NCI-H2171 (cell line): ENCODE measurements at places on chromosomes 1 and 21.

DNA sequence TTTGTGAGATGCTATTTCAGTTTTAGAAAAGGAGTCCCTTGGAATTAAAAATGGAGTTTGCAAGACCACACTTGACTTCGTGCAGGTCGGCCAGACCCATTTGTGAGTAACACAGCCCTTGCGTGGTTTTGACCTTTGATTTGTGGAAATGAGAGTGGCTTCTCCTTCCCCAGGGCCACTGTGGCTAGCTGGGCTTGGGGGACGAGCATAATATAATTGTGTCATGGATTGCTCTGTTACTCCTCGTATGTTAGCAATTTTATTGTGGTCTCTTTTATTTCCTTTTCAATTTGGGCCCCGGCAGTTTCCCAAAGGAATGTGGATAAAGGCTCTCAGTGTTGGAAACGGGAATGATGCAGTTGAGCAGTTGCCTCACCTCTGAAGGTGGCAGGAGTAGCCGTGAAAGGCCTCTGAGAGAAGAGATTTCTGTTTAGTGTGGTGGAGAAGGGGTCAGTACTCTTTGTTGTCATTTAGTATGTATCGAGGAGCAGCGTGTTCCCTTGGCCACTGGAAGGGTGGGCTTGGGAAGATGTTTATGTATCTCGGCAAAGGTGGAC is 194.6 kb downstream of the PBX1 start:
- no peak for DNase-seq

DNA sequence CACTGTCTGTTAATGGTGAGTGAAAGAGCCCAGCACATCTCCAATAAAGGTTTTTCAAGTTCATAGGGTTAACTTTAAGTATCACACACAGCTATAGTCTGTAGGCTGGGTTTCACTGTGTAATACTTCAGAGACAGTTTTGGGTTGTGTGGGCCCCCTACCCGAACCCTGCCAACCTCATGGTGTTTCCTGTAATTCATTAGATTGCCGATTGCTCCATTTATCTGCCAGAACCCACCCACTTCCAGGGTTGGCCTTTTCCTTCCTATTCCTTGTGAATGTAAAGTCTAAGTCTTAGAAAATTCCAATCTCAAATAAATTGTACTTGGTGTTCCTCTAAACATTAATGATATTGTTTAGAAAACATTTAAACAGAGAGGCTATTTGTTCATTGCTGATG is 43.6 kb downstream of the CTTNBP2NL start:
- no peak for DNase-seq

DNA sequence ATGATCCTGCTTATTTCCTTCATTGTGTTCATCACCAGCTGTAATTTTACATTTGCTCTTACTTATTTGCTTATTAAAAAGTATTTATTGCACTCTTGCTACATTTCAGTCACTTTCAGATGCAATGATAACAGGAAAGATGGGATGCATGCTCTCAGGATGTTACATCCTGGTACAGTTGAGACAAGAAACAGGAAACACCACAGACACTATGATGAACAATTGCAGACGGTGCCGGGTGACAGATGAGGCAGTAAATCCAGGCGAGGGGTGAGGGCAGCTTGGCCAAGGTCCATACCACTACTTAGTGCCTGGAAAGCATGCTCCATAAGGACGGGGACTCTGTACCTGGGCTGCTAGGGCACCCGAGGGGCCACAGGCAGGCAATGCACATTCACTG is 156.6 kb upstream of the RAB4A start:
- no peak for DNase-seq

- peak; percentile 91 for DNase-seq
Observed at GRCh38 chr1:150281758-150282557, at the start of gene CIART. Gene CIART (plus strand): TSS chr1:150282554. CDS start chr1:150283268, 714 bp downstream.

- DNase-seq = no peak
Observed at GRCh38 chr1:196078691-196079090, 529.5 kb downstream of the KCNT2 start.

DNA sequence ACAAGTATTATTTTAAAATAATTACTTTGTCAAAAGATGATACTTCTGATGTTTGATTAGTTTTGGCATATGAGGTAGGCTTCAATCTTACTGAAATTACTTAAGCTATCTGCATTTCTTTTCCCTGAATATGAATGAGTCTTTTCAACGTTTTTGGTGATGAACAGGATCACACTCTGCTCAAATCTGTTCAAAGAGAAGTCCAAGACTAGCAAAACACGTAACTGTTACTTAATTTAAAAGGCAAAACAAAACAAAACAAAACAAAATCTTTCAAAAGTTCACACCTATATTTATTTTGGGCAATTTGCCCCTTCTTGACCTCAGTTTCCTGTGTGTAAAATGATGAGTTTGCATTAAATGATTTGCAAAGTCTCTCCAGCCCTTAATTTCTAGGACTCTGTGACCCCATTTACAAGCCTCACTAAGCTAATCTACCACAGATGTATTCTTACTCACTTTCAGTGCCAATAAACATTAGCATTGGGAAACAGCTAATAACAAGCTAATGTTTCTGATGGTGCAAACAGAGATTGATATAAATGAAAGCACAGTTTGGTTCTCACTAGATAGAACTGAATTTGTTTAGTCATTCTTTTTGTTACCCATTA is 865.4 kb downstream of the LTN1 start:
- no peak for DNase-seq

DNA sequence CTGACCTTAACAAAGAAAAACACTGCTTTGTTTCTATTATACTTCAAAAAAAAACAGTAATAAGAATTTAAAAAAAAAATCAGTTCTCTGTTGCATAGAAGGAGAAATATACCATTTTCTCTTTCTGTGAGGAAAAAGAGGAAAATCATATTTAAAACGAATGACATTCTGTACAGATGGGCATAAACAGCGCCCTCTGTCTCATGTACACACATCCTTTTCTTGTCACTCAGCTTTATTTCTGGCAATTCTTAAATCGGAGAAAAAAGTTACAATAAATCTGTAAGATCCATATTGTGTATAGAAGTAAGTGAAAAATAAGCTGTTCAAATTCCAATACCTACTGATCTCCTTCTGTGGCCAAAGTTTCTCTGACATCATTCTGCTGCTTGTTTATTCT is 245.4 kb downstream of the SMYD3 start:
- no peak for DNase-seq

- no peak for DNase-seq
Observed at GRCh38 chr1:207088701-207089626, at the start of gene C4BPB. Gene C4BPB (plus strand): TSS chr1:207088860. CDS start chr1:207089532, 672 bp downstream.

DNA sequence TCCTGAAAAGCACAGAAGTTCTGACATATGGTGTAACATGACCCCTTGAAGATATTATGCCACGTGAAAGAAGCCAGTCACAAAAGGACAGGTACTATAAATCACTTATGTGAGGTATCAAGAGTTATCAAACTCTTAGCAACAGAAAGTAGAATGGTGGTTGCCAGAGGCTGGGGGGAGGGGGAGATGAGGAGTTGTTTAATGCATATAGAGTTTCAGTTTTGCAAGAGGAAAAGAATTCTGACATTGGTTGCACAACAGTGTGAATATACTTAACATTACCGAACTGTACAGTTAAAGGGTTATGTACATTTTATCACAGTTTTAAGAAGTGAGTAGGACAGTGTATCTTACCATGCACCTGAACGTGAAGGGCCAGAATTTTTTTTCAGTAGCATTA is 80.0 kb downstream of the USP25 start:
- DNase-seq = peak; percentile 65

- no peak for DNase-seq
Observed at GRCh38 chr1:229495782-229496181, 12.4 kb downstream of the NUP133 start.
